ENCODE measurements at places on chromosomes 2 and 18. TPM values are rescaled to one million over a fixed set of nuclear protein-coding genes. Genes with fewer than 3 reads are reported as not detected.
A peak's percentile ranks its signal among the peaks of the same experiment; 100 is the strongest.

GRCh38 chr2:174636987-174637386 is 39.4 kb upstream of the WIPF1 start:
- 0 out of 2 replicates have a peak overlapping the region, but pooled peaks have one; percentile 14 for H3K27ac ChIP-seq
- no peak overlapping the region for H3K4me3 ChIP-seq
- H3K27me3 ChIP-seq, result no peaks in the 10 kb centered on the region
- H3K4me1 ChIP-seq, result peaks cover 64% of the 10 kb centered on the region

GRCh38 chr2:203817147-203817546 is 50.4 kb upstream of the CTLA4 start:
- DNase-seq, result no peak
- no peak overlapping the region for H3K27ac ChIP-seq
- H3K36me3 ChIP-seq, result no peaks in the 10 kb centered on the region
- H3K4me1 ChIP-seq, result peaks cover 19% of the 10 kb centered on the region
- H3K4me3 ChIP-seq, result no peak overlapping the region
- H3K27me3 ChIP-seq, result no peaks in the 10 kb centered on the region

RGPD3 gene
- not detected for total RNA-seq

- no peaks in the 10 kb centered on the region for H3K27me3 ChIP-seq
- H3K36me3 ChIP-seq, result no peaks in the 10 kb centered on the region
- no peak overlapping the region for H3K4me3 ChIP-seq
- DNase-seq, result no peak
- no peaks in the 10 kb centered on the region for H3K4me1 ChIP-seq
Measured at GRCh38 chr2:98568161-98568956, 40.0 kb downstream of the COA5 start.

VWC2L gene
- total RNA-seq, result not detected

GRCh38 chr2:199772035-199772976 is 78.7 kb downstream of the FTCDNL1 start:
- no peak overlapping the region for H3K4me3 ChIP-seq
- no peak overlapping the region for H3K27ac ChIP-seq
- no peak for DNase-seq

GRCh38 chr2:153068052-153068451 is 349.6 kb downstream of the ARL6IP6 start:
- no peak overlapping the region for H3K27ac ChIP-seq
- H3K4me3 ChIP-seq, result no peak overlapping the region
- no peaks in the 10 kb centered on the region for H3K36me3 ChIP-seq
- no peaks in the 10 kb centered on the region for H3K4me1 ChIP-seq
- no peak for DNase-seq

GRCh38 chr2:102664471-102664909 is 45.1 kb downstream of the SLC9A2 start:
- H3K36me3 ChIP-seq, result no peaks in the 10 kb centered on the region
- H3K27me3 ChIP-seq, result no peaks in the 10 kb centered on the region
- DNase-seq, result no peak
- peaks cover 9% of the 10 kb centered on the region for H3K4me1 ChIP-seq
- H3K27ac ChIP-seq, result no peak overlapping the region

TYMS gene
- 21.8 TPM for total RNA-seq

DNA sequence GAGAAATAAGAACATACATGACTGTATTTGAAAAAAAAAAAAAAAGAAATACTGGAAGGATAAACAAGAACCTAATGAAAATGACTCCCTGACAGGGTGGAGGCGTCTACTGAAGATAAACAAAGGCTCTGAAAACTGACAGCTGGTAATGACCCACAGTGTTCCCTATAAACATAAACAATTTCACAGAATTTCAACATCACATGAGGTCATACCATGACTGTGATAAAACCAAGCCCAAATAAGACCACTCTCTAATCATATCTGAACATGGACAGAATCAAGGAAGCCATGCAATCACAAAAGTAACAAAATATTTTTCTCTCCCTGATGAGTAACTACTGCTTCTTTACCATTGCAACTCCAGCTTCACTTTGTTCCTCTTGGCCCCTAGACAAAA is 159.3 kb downstream of the FAM124B start:
- no peak overlapping the region for H3K27ac ChIP-seq
- H3K36me3 ChIP-seq, result no peaks in the 10 kb centered on the region
- no peak for DNase-seq
- H3K4me3 ChIP-seq, result no peak overlapping the region
- no peaks in the 10 kb centered on the region for H3K27me3 ChIP-seq
- H3K4me1 ChIP-seq, result no peaks in the 10 kb centered on the region

GRCh38 chr18:31500051-31500688 is 2.2 kb downstream of the DSG2 start:
- no peaks in the 10 kb centered on the region for H3K27me3 ChIP-seq
- peaks cover 36% of the 10 kb centered on the region for H3K4me1 ChIP-seq
- peak overlapping the region; percentile 95 for H3K27ac ChIP-seq
- no peaks in the 10 kb centered on the region for H3K36me3 ChIP-seq
